ENCODE measurements at places on chromosomes 16 and 17.

GRCh38 chr17:76585649-76586593, at the start of gene ST6GALNAC2:
Gene ST6GALNAC2 (minus strand): TSS chr17:76585860. CDS start chr17:76585808, 52 bp downstream.
- no peak for DNase-seq

- no peak for DNase-seq
Measured at GRCh38 chr16:66250686-66251431, 115.6 kb upstream of the CDH5 start.

- DNase-seq, result no peak
Measured at GRCh38 chr17:81656835-81657234, 493 bp upstream of the PDE6G start.

GRCh38 chr17:77834170-77835115, 124.1 kb upstream of the TNRC6C start:
- peak; percentile 80 for DNase-seq

DNA sequence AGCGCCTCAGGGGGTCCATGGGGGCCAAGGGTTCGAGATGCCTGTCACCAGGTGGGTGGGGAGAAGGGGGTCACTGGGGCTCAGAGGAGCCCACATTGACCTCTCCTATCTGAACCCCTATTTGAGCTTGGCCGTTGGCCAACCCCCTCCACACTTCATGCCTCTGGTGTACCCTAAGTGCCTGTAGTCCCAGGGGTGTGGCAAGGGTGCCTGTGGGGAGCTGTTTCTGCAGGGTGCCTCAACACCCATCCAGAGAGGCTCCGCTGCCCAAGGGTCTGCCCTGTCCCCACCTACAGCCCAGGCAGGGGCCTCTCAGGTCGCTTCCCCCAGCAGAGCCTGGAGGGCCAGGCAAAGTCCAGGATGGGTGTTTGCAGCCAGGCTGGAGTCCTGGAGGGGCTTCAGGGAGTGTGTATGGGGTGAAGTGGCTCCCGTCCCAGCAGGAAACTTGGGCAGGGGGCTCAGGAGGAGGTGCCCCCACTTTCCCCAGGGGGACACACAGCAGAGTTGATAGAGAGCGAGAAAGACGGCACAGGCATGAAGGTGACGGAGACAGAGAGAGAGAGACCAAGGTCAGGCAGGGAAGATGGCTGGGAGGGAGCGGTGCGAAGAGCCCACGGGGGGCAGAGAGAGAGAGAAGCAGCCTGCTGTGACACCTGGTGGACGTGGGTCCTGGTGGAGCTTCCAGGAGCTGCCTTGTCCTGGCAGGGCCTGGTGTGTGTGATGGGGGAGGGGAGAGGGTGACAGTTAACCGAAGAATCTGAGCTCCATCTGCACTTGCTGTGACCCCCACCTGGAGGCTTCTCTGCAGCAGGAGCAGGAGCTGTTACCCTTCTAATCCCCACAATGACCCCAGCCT, at the start of gene SEPTIN12:
Gene SEPTIN12, minus strand, starts transcription at position 719 of the 856 bp plus-strand sequence. Its CDS starts 700 bp downstream, at position 19.
- no peak for DNase-seq

GRCh38 chr16:82653550-82654511, 27.1 kb downstream of the CDH13 start:
- no peak for DNase-seq

- DNase-seq, result no peak
Measured at GRCh38 chr17:13477180-13477611, 124.5 kb downstream of the HS3ST3A1 start.

- DNase-seq, result no peak
Measured at GRCh38 chr16:35746281-35746962, 2287.0 kb downstream of the TP53TG3F start.

GRCh38 chr17:45347444-45347843, 30.6 kb upstream of the MAP3K14 start:
- no peak for DNase-seq

DNA sequence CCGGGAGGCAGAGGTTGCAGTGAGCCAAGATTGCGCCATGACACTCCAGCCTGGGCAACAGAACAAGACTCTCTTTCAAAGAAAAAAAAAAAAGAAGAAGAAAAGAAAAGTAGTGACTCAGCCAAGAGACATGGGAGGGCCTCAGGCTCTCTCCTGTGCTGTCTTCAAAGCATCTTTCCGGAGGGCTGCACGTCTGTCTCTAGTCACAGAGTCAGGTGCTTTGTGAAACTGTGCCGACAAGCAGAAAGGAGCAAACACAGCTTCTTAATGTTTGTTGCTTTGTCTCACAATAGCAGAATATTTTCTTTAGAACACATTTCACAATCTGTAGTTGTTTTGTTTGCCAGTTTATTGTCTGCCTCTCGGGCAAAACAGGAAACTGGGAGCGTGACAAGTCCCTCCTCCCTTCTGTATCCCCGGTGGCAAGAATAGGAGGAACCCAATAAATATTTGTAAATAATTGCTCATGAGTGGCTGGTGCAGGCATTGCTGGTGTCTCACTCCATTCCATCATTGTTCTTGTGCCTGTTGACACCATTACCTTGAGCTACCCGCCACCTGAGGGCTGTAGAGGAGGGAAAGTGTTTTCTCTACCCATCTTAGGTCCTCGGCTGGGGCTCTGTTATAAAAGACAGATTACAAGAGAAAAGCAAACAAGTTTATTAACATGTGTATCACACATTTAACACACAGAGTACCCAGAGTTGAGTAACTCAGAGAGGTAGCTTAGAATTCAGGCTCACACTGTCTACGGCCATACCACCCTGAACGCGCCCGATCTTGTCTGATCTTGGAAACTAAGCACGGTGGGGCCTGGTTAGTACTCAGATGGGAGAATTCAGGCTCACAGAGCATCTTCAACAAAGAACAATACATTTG, 5.5 kb downstream of the GAST start:
- DNase-seq, result no peak

DNA sequence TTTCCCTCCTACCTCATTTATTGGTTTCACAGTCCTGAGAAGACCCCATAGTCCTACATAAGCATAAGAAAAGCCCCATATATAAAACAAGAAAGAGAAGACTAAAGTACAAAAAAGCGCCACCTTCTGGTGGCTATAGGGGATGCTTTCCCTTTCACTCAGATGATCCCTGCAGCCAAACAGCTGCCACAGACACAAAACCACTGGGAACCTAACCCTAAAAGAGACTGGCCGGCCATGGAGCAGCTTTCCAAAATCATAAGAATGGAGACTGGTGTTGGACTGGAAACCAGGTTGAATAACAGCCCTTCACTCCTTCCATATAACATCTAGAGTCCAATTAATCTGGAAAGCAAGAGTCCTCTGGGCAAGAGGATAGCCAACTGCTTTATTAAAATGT, 11.4 kb downstream of the DYNC1LI2 start:
- no peak for DNase-seq

- no peak for DNase-seq
Measured at GRCh38 chr16:53457670-53458069, 23.4 kb downstream of the RBL2 start.

DNA sequence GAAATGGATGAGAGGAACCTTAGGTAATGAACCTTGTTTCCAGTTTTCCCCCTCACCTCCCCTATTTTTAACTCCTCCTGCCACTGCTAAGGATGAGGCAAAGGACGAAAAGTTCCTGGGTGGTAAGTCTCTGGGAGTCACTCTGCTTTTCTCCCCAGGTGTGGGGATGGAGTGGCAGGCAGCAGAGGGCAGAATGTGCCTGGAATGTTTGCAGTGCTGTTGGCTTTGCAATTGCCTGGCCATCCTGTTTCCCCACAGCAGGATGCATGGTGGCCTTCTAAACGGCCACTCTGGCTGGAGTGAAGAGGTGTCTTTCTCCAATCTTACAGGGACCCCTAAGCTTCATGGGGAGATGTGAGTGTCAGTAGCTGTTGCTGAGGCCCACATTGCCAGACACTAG, 432.5 kb upstream of the ZFHX3 start:
- no peak for DNase-seq

DNA sequence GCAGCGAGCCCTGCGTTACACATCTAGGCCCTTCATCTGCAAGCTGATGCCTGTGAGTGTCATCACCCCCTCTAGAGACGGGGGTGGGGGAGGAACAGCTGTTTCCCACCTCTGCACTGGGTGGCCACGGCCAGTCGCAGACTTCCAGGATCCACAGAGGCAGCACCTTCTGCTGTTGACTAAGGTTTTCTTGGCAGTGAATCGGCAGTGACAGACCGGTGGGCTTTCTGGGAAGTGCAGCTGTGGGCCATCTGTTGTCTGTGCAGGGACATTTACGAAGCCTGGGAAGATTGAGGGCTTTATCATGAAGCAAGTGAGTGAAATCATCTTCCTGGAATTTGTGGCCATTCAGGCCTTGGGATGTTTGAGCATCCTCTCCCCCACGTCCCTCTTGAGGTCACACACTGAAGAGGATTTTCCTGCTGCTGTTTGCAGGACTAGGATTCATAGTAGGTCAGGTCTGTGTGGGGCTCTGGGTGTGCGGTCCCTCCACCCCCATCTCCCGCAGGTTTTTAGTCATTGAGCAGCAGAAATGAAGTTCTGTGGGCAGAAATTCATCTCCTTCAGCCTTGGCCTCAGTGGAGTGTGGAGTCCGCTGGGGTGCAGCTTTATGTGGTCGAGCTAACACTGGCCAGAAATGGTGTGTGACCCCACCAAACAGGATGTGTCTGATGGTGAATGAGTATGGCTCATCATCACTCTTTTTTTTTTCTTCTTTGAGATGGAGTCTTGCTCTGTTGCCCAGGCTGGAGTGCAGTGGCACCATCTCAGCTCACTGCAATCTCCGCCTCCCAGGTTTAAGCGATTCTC, 12.0 kb downstream of the PGS1 start:
- DNase-seq, result no peak

GRCh38 chr17:2292100-2292499, 11.5 kb downstream of the SMG6 start:
- DNase-seq, result no peak

DNA sequence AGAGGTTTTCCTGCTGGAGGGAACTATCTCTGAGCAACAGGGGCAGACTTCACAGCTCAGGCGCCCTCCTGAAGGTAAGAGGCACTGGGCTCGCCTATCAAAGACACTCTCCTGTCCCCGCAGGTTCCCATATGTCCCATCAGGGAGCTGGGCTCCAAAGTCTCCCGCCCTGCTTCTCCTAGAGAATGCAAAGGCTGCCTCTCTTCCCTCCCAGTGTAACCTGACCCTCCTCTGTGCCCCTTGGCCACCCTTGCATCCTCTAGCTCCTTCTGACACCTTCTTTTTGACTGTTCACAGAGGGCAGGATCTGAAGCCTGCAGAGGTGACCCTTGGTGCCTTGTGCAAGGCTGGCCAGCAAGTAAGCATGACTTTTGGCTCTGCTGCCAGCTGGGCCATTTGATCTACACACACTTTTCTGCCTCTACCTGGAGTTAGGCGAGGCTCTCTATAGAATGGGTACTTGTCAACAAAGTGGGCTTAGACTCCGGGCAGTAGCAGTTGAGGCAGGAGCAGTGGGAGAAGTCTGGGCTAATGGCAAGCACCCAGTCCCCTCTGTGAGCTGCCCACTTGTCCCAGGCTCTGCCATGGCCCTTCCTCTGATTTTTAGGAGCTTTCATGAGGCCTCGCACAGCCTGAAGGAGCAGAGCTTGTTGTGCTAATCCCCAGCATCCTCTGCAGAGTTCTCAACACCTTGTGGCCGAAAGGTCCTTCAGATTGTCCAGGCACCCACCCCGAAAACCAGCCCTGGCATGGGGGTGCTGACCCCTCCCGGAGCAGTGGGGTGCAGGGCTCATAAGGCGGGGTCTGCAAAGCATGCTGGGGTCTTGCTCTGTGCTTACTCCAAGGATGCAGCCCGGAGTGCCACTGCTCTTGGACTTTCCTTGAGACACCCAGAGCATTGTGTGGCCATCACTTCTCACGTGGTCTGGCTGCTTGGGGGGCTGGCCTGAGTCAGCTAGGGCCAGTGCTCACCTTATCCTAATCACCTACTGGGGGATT, 122.9 kb downstream of the METRNL start:
- peak; percentile 34 for DNase-seq

DNA sequence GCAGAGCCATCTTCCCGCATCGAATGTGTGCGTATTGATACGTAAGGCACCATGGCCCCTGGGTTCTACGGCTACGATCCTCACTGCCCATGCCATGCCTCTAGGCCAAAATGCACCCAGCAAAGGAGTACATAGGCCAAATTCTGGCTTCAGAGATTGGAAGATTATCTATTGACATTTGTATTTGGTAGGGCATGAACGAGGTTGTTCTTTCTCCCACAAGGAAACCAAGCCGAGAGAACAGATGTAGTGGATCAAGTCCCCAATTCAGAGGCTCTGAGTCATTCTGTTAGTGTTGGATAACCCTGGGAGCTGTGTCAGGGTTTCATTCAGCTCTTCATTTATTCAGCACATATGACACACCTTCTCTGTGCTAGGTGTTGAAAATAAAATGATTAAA, 36.5 kb downstream of the HOXB1 start:
- no peak for DNase-seq

DNA sequence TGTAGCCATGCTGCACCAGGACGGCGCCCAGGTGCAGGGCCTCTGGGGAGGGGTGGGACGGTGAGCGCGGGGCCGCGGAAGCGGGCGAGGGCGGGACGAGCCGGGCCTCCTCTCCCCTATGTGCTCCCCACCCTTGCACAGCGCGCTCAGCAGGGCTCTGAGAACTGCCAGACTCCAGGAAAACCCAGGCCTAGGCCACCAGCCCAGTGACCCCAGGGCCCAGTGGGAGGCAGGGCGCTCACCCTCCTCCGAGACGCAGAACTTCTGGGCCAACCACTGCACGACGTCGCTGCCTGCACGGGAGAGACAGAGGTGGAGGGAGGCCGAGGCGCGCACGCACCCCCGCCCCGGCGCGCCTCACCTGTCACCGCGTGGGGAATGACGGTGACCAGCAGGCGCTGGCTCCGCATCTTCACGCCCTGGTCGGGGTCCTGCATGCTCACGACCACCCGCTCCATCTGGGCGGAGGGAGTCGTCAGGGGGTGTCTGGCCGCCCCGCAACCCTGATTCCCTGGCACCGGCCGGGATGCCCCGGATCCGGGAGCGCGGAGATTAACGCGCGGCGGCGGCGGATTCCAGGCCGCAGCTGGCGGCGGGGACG, 603 bp downstream of the RGS11 start:
- DNase-seq, result no peak

DNA sequence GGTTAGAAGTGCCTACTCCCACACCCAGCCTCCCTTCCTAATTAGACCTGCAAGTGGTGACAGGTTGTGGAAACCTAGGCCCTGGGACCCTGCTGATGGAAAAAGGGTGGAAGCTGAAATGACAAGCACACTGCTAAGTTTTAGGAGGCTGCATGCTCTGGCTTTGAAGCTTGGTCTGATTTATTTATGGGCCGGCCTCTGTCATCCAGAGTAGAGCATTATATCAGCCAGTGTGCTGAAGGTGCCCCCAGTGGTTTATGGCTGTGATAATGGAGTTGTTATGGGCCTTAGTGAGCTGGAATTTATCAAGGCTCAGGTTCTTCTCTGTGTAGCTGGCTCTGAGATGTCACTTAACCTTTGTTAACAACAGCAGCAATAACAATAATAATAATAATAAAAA, 142.6 kb downstream of the UTP18 start:
- no peak for DNase-seq

GRCh38 chr17:76511668-76512365, 10.6 kb upstream of the RHBDF2 start:
- DNase-seq, result no peak

- DNase-seq, result no peak
Measured at GRCh38 chr16:74565378-74565777, 41.5 kb downstream of the GLG1 start.

GRCh38 chr17:75011401-75012095, 922 bp upstream of the MRPL58 start:
- DNase-seq, result no peak
